ENCODE measurements at places on chromosomes 1 and 21.

DNA sequence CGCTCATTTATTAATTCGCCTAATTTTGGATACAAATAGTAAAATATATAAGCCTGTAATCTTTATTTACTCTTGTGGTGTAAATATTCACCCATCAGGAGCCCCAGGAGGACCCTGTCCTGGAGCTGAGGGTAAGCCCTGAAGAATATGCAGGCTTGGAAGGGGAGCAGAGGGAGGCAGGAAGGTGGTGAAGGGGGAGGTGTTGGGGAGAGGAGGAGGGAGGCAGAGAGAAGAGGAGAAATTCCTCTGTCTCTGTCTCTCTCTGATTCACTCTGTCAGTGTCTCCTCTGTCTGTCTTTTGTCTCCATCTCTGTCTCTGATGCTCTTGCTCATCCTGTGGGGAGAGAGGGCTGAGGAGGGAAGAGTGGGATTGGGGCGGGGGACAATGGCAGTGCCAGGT is 2.8 kb upstream of the C4BPB start:
- DNase-seq = no peak

- DNase-seq = peak; percentile 70
Measured at GRCh38 chr1:219566951-219567947, 45.7 kb downstream of the ZC3H11B start.

DNA sequence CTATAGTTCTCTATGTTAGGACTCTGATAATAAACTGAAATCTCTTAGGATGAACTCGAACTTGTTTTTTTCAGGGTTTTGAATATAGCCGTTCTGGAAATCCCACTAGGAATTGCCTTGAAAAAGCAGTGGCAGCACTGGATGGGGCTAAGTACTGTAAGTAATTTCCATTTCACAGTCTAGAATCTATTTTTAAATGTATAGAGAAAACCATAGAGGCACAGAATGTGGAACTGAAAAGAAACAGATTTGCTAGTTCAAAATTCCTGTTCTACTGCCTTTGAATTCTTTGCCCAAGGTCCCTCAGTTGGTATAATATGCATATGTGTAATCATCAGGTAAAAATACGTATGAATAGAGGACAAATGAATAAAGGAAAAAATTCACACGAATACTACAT is 4.8 kb downstream of the CTH start:
- DNase-seq = no peak

DNA sequence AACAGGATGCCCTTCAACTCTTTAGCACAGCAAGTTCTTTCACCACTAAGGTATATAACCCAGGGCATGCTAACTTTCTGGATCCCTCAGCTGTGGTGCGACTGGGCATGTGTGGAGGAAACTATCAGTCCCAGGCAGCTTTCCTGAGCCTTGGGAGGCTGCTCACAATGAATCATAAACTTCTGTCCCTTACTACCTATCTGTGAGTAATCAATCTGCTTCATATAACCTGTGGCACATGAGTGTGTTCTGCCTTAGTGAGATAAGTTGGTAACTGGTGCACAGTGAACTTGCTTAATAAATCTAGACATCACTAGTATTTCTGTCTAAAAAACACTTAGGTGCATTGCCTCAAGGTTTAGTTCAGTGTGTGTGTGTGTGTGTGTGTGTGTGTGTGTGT is 158.0 kb downstream of the GPATCH2 start:
- no peak for DNase-seq

GRCh38 chr1:235736263-235736662 is 86.7 kb upstream of the GNG4 start:
- DNase-seq = no peak

GRCh38 chr1:111192658-111193519 is 7.6 kb downstream of the DENND2D start:
- no peak for DNase-seq

Data from SHP77 treated with DMSO at 0.1 percent for 48 hours (cell line).